ENCODE measurements at places on chromosomes 13 and 19.
A peak's percentile ranks its signal among the peaks of the same experiment; 100 is the strongest.

DNA sequence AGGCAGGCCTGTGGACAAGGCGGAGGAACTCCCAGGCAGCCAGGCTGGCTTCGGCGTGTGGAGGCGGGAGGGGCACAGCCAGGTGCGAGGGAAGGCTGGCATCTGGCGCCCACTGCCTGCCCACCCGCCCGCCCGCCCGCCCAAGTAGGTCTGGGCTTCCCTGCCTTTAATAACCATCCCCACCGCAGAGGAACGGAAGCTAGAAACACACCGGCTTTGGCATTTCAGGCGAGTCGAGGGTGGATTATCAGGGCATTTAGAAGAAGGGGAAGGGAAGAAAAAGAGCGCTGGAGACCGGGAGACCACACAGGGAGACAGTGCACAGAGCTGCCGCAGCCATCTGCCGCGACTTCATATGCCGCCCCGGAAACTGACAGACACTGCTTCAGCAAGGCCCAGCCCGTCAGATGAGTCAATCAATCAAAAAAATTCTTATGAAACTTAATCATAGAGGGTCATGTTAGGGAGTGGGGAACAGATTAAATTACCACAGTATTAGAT is 199.7 kb downstream of the TSHZ3 start:
- peaks cover 9% of the 10 kb centered on the region for H3K27me3 ChIP-seq
- no peak overlapping the region for H3K4me3 ChIP-seq
- H3K36me3 ChIP-seq: no peaks in the 10 kb centered on the region
- no peak overlapping the region for H3K27ac ChIP-seq

DNA sequence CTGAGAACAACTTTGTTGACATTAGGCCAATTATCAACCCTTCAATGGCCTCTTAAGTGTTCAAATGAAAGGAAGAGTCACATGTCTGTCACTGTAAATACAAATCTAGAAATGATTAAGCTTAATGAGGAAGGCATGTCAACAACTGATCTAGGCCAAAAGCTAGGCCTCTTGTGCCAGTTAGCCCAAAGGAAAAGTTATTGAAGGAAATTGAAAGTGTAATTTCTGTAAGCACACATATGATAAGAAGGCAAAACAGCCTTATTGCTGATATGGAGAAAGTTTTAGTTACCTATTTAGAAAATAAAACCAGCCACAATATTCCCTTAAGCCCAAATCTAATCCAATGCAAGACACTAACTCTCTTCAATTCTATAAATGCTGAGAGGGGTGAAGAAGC is 604.7 kb downstream of the SLITRK6 start:
- no peaks in the 10 kb centered on the region for H3K27me3 ChIP-seq
- no peak overlapping the region for H3K27ac ChIP-seq
- no peak overlapping the region for H3K4me3 ChIP-seq

DNA sequence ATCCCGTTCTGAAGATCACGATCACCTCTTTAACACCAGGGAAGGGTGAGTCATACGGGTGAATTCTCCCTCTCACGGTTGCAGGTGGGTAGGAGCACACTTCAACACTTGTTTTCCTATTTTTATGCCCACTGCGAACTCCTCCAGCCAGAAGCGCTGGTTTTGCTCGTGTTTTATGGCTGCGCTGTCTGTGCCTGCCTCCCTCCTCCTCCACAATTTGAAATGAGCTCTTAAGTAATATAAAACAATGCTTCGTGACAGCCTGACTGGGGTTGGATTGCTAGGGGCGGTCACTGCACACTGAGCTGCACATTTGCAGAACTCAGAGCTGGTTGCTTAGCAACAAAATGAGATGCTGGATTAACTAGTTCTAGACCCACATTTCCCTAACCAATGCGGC is 12.9 kb downstream of the CCDC70 start:
- H3K4me1 ChIP-seq: no peaks in the 10 kb centered on the region
- DNase-seq: no peak
- no peaks in the 10 kb centered on the region for H3K36me3 ChIP-seq
- H3K4me3 ChIP-seq: no peak overlapping the region
- no peaks in the 10 kb centered on the region for H3K27me3 ChIP-seq

DNA sequence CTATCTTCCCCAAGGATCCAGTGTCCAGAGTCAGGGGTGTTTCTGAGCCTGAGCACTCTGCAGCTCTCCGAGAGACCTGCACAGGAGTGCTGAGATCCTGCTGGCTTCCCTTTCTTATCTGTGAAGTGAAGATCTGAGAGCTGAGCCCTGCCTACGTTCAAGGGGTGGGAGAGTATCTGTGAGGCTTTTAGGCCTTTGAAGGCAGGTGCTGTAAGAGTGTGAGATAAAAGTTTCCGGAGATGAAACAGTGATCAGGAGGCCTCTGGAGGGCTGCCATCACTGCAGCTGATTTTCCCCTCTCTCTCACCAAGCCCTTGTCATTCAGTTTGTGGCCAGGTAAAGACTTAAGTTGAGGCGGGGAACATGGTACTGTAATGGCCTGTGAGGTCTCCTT is 83.1 kb downstream of the AKAP11 start:
- H3K4me3 ChIP-seq: no peak overlapping the region
- H3K27me3 ChIP-seq: no peaks in the 10 kb centered on the region
- DNase-seq: no peak
- H3K27ac ChIP-seq: no peak overlapping the region
- H3K4me1 ChIP-seq: no peaks in the 10 kb centered on the region

DNA sequence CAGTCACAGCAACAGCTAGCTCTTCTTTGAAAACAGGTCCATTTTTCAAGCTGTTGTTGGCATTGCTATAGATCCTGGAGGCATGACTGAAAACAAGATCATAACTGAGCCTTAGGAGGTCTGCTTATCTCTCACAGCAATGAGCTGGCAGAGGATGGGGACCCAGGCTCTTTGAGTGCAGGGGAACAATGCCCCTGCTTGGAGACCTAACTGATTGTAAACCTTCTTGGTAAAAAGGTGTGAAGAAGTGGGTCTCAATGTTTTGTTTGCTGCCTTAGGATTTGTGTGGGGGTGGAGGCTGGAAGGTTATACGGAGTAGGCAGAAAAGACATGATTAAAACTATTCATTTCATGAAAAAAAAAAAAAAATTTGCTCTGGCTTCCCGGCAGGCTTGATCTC is 94.6 kb downstream of the EFNB2 start:
- H3K27me3 ChIP-seq: no peaks in the 10 kb centered on the region
- H3K4me3 ChIP-seq: no peak overlapping the region

DNA sequence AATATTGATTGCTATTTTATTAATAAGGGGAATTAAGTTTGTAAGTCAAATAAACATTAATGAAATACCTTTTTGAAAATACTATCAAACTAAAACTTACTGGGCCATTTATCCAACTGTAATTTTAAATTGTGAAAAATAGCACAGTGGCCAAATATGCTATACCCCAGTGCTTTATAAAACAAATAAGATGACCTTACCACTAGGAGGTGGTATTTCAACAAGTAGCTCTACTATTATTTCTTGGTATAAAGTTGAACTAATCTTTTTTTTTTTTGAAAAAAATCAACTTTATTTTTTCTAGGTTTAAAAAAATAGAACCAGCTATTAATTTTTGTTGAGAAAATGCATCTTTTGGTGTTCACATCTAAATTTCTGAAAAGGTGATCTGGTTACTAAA is 14.7 kb downstream of the LACC1 start:
- no peaks in the 10 kb centered on the region for H3K4me1 ChIP-seq
- H3K27ac ChIP-seq: no peak overlapping the region
- H3K4me3 ChIP-seq: no peak overlapping the region
- H3K36me3 ChIP-seq: peaks cover 4% of the 10 kb centered on the region

DNA sequence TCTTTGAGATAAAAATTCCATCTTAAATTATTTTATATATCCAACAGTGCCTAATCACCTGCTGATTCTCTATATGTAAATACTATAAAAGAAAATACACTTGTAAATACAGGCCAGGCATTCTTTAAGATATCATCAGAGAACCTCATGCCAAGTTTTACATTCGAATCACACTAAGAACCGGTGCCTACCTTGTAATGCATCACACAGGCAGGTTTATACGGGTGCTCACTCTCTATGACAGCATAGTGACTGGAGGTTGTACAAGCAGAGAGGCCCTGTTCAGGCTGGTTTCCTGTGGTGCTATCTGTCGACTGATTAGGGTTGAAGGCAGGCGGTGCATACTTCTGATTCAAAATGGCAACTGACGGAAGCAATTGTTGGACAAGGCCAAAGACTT is 141.3 kb upstream of the FBXL3 start:
- H3K27ac ChIP-seq: no peak overlapping the region
- no peaks in the 10 kb centered on the region for H3K27me3 ChIP-seq
- no peaks in the 10 kb centered on the region for H3K4me1 ChIP-seq
- H3K36me3 ChIP-seq: peaks cover 12% of the 10 kb centered on the region
- H3K4me3 ChIP-seq: no peak overlapping the region

DNA sequence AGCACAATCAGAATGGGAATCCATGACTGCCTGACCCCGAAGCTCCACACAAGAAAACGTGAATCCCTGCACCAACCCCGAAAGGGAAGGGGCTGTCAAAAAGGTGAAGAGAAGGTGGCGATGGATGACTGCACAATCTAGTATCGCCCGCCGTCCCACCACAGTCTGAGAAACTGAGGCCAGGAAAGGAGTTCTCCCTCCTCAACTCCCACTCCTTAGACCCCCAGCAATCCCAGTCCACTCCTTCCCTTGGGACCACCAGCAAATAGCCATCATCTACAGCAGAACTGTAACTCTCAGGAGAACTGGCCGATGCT is 451 bp downstream of the NOSIP start:
- no peak for DNase-seq
- no peaks in the 10 kb centered on the region for H3K36me3 ChIP-seq
- no peaks in the 10 kb centered on the region for H3K27me3 ChIP-seq
- peaks cover 30% of the 10 kb centered on the region for H3K4me1 ChIP-seq
- peak overlapping the region; percentile 80 for H3K27ac ChIP-seq
- peak overlapping the region; percentile 88 for H3K4me3 ChIP-seq

GRCh38 chr13:72384879-72385278 is 342.6 kb downstream of the MZT1 start:
- H3K4me1 ChIP-seq: no peaks in the 10 kb centered on the region
- DNase-seq: no peak
- no peak overlapping the region for H3K4me3 ChIP-seq

GRCh38 chr13:75645141-75645540 is 9.0 kb downstream of the LMO7 start:
- no peaks in the 10 kb centered on the region for H3K4me1 ChIP-seq
- H3K27me3 ChIP-seq: no peaks in the 10 kb centered on the region
- no peaks in the 10 kb centered on the region for H3K36me3 ChIP-seq
- DNase-seq: no peak

- no peak overlapping the region for H3K4me3 ChIP-seq
- no peak for DNase-seq
- no peak overlapping the region for H3K27ac ChIP-seq
Measured at GRCh38 chr13:51879133-51879532, 17.4 kb downstream of the CCDC70 start.

GRCh38 chr19:41987141-41987860 is 6.7 kb downstream of the ATP1A3 start:
- no peak overlapping the region for H3K4me3 ChIP-seq
- H3K36me3 ChIP-seq: no peaks in the 10 kb centered on the region
- no peak for DNase-seq
- no peaks in the 10 kb centered on the region for H3K4me1 ChIP-seq
- peaks cover 6% of the 10 kb centered on the region for H3K27me3 ChIP-seq
- H3K27ac ChIP-seq: no peak overlapping the region

DNA sequence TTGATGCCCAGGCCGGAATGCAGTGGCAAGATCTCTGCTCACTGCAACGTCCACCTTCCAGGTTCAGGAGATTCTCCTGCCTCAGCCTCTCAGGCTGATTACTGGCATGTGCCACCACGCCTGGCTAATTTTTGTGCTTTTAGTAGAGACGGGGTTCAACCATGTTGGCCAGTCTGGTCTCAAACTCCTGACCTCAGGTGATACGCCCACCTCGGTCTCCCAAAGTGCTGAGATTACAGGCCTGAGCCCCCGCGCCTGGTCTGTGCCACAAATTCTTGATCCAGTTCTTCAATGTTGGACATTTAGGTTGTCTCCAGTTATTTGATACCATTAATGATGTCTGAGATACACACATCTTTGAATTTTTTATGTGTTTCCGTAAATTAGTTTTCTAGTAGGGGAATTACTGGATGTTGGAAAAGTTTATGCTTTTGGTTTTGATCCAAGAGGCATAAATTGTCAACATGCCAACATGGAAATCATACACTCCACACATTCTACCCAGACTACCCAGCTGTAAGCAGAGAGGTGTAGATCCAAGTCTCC is 525 bp upstream of the COG3 start:
- H3K27ac ChIP-seq: peak overlapping the region; percentile 96
- peak overlapping the region; percentile 92 for H3K4me3 ChIP-seq
- DNase-seq: no peak

- no peaks in the 10 kb centered on the region for H3K4me1 ChIP-seq
- no peaks in the 10 kb centered on the region for H3K27me3 ChIP-seq
- no peak for DNase-seq
- no peaks in the 10 kb centered on the region for H3K36me3 ChIP-seq
- no peak overlapping the region for H3K4me3 ChIP-seq
Measured at GRCh38 chr19:41334793-41335192, 18.9 kb downstream of the TGFB1 start.

- no peaks in the 10 kb centered on the region for H3K27me3 ChIP-seq
- no peak for DNase-seq
- H3K36me3 ChIP-seq: peaks cover 35% of the 10 kb centered on the region
- no peak overlapping the region for H3K4me3 ChIP-seq
- peaks cover 18% of the 10 kb centered on the region for H3K4me1 ChIP-seq
Measured at GRCh38 chr19:39998501-39998900, 1.6 kb downstream of the ZNF546 start.

GRCh38 chr19:30253581-30253996 is 118.6 kb upstream of the ZNF536 start:
- H3K36me3 ChIP-seq: no peaks in the 10 kb centered on the region
- no peak overlapping the region for H3K4me3 ChIP-seq
- peaks cover 41% of the 10 kb centered on the region for H3K27me3 ChIP-seq
- H3K27ac ChIP-seq: no peak overlapping the region
- no peak for DNase-seq

GRCh38 chr19:49954092-49954829 is 6.7 kb downstream of the SIGLEC11 start:
- peaks cover 19% of the 10 kb centered on the region for H3K27me3 ChIP-seq
- no peak overlapping the region for H3K27ac ChIP-seq
- no peak for DNase-seq
- H3K4me1 ChIP-seq: peaks cover 4% of the 10 kb centered on the region
- H3K4me3 ChIP-seq: no peak overlapping the region

DNA sequence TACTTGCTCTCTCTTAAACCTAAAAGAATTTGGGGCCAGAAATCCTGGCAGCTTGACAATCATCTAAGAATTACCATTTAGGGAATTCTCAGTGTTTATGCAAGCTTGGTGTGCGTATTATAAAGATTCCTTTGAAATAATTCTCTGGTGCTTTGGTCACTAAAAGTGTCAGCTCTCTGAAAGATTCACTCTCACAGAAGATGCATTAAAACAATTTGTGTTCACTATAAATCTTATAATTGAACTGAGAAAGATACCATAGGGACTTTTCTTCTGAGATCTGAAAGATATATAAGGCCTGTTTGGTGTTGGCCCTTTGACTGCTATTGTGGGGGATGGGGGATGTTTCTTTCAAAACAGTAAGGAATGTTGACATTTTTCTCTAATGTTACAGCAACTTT is 27.3 kb downstream of the EPSTI1 start:
- no peak overlapping the region for H3K4me3 ChIP-seq
- H3K27me3 ChIP-seq: no peaks in the 10 kb centered on the region
- no peaks in the 10 kb centered on the region for H3K4me1 ChIP-seq
- H3K36me3 ChIP-seq: no peaks in the 10 kb centered on the region

Measured in psoas muscle (tissue), 8 donors.